ENCODE measurements at places on chromosomes 6 and 20.

- DNase-seq: no peak
These were observed 141.1 kb upstream of the EEF1E1 start for GRCh38 chr6:8243475-8243874.

GRCh38 chr6:113365191-113365590 is 492.0 kb upstream of the MARCKS start:
- no peak for DNase-seq

- no peak for DNase-seq
These were observed 64.3 kb downstream of the FNDC1 start for GRCh38 chr6:159233365-159234101.

DNA sequence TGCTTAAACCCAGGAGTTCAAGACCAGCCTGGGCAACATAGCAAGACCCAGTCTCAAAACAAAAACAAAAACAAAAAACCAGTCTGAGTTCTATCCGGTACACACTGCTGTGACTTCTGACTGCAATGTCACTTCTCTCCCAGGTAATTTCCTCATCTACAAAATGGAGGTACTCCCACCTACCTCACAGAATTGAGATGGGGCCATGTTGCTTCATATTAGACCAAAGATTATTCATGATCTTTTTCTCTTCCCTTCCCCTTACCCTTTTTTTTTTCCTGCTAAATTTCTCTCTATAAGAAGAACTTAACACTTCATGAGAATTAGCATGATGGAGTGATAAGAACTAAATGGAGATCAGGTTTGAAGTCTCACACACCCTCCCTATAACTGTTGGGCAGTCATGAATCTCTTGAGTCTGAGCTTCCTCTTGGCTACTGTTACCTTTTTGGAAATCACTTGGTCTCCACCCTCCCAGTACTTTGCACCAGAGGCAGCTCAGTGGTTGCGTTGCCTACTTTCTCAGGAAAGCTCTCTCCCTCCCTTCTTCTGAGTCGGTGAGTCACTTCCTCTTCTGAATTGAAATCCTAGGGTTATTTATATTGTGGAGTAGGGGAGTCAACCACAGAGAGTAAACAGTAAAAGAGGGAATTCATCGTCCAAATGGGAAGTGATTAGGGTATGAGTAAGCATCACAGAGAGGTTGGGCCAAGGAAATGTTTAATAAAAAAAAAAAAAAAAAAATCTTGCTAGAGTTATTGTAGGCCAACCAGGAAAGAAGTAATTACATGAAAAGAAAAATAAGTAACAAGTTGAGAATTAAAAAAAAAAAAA is 59.9 kb upstream of the MAP7 start:
- no peak for DNase-seq

GRCh38 chr6:93786474-93787330 is 367.3 kb upstream of the EPHA7 start:
- no peak for DNase-seq

DNA sequence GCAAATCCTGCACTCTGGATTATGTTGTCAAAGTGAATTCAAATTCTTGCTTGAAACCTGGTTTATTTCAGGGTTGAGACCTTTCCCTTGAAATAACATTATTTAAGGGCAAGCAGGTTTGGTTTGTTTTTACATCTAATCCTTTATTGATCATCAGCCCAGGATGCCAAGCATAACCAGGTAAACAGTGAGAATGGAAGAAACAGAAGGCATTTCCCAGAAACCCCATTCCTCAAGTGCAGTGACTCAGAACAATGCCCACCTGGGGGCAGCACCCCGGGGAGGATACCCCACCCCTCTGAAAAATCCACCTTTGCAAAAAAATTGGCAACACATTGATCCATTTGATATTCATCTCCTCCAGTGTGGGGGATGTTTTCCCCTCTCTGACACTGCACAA is 32.5 kb downstream of the POFUT1 start:
- DNase-seq: no peak

- DNase-seq: no peak
These were observed 72.0 kb downstream of the OPRM1 start for GRCh38 chr6:154111025-154111424.

- DNase-seq: no peak
These were observed 44.4 kb upstream of the NEDD9 start for GRCh38 chr6:11276911-11277274.

- no peak for DNase-seq
These were observed 338.0 kb downstream of the ADGRB3 start for GRCh38 chr6:68973066-68973465.

GRCh38 chr6:119495230-119495683 is 145.7 kb upstream of the MAN1A1 start:
- DNase-seq: no peak

DNA sequence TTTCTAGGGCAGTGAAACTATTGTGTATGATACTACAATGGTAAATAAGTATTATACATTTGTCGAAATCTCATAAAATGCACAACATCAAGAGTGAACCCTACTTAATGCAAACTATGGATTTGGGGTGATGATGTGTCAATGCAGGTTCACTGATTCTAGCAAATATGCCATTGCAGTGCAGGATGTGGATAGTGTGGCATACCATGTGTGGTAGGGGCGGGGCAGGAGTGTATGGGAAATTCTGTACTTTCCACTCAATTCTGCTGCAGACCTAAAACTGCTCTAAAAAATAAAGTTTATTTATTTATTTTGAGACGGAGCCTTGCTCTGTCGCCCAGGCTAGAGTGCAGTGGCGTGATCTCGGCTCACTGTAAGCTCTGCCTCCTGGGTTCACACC is 44.3 kb downstream of the ABHD12 start:
- no peak for DNase-seq

DNA sequence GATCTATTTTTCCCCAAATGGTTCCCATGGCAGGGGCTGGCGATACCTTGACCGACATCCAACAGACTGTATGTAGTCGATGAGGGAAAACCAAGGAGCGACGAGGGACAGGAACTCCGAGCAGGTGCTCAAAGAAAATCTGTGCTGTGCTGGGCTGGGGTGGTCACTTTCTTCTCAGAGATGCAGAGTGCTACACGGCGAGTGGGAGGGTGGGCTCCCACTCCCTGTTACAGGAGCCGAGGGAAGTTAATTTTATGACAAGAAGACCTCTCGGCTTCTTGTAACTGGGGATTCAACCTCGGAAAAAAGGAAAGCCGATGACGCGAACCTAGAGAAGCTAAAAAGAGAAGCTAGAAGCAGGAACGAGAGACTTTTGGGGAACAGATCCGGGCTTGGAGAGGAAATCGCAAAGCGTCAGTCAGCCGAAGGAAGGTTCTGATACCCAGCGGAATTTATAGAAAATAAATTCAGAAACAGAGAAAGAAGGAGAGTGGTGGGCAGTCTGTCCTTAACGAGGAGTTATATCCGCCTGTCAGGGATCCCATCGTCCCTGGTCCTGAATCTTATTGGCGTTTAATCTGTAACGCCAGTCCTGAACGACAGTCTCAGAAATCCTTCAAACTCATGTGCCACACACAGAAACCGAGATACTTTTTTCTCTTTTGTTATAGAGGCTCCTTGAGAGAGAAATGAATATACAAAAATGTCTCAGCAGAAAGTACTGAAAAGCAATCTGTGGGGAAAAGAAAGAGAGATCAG is 84.6 kb upstream of the ZNF322 start:
- DNase-seq: no peak
